ENCODE measurements at places on chromosomes 11 and 22.

GRCh38 chr11:61587951-61588727 is 7.3 kb upstream of the SYT7 start:
- peak; percentile 70 for DNase-seq

DNA sequence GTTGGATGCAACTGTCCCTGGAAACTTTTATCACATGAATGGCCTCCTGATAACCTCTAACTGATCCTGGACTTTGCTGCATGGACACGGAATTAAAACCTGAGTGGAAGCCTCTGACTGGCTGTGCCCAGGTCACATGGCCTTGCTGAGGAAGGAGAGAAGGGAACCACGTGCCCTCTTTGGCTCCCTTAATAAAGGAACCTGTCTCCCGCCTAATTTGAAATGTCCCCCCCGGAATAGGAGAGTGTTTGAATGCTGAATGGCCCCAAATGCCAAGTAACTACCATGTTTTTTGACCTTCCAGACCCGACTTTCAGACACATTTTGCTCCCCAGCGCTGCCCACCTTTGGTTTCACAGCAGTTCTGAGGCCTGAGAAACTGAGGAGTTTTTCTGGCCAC is 76.9 kb downstream of the ADAMTS15 start:
- no peak for DNase-seq

DNA sequence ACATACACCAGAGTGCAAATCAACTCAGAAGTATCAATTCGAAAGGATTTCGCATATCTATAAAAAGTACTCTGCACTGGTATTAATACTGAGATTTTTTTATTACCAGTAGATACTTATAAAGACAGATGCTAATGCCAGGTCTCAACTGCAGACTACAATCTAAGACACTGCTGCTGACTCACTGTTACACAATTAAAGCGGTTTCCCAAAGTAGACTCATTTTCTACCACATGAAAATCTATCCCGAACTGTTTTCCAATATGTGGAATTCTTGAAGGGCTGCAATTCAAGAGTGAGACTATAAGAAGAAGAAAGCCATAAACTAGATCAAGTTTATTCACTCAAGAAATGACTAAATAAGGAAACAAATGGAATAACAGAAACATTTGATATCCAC is 57.2 kb upstream of the ARHGAP32 start:
- DNase-seq = no peak

DNA sequence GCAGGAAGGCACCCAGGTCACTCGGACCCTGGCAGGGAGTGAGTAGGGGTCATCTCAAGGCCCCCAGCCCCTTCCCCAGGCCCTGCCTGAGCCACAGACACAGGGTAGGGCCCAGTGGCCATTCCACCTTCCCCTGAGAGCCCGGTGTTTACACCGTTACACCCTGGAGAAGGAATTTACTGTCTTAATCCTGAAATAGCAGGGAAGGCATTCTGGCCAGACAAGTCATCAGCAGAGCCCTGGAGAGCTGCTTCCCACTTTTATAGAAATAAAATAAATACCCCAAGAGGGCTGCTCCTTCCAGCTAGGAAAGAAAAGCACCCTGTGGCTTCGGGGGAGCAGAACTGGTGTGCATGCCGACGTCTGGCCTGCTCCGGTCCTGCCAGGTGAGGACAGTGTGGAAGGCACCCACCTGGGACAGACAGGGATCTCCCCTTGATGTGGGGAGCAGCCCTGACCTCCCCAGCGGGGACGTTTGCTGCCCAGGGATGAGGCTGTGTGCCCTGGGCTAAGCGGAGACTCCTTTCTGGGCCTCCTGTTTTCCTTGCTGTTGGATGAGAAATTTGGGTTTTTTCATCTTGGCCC is 180.0 kb downstream of the MN1 start:
- DNase-seq = no peak

DNA sequence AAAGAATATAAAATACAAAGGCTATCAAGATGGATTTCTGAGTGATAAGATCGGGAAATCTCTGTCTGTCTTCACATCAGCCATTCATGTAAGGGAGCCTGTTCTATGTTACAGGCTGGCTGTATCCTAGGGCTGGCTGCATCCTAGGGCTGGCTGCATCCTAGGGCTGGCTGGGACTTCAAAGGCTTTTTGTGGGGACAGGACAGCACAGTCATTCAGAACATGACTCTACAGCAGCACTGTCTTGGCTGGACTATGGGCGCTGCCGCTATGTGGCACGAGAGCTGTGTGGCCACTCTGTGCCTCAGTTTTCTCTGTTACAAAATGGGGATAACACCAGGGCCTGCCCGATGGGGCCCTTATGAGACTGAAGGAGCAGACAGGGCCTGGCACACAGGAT is 10.2 kb downstream of the ADAMTS8 start:
- no peak for DNase-seq

GRCh38 chr22:44711241-44711560 is 9.2 kb downstream of the PRR5 start:
- DNase-seq = no peak

- DNase-seq = no peak
Measured at GRCh38 chr11:14623036-14623435, 20.6 kb upstream of the PDE3B start.

GRCh38 chr11:370070-370941 is 1.0 kb downstream of the B4GALNT4 start:
- no peak for DNase-seq

- DNase-seq = no peak
Measured at GRCh38 chr11:76610871-76611475, 59.6 kb downstream of the LRRC32 start.

DNA sequence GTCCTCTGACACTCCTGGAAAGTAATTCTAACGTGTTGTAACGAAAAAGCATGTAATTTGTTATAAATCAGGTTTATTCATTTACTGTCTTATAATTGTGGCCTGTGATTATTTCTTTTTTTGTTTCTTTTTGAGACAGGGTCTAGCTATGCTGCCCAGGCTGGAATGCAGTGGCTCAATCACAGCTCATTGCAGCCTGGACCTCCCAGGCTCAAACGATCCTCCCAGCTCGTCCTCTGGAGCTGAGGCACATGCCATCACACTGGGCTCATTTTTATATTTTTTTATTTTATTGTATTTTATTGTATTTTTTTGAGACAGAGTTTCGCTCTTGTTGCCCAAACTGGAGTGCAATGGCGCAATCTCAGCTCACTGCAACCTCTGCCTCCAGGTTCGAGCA is 15.9 kb downstream of the DENND5A start:
- DNase-seq = no peak

DNA sequence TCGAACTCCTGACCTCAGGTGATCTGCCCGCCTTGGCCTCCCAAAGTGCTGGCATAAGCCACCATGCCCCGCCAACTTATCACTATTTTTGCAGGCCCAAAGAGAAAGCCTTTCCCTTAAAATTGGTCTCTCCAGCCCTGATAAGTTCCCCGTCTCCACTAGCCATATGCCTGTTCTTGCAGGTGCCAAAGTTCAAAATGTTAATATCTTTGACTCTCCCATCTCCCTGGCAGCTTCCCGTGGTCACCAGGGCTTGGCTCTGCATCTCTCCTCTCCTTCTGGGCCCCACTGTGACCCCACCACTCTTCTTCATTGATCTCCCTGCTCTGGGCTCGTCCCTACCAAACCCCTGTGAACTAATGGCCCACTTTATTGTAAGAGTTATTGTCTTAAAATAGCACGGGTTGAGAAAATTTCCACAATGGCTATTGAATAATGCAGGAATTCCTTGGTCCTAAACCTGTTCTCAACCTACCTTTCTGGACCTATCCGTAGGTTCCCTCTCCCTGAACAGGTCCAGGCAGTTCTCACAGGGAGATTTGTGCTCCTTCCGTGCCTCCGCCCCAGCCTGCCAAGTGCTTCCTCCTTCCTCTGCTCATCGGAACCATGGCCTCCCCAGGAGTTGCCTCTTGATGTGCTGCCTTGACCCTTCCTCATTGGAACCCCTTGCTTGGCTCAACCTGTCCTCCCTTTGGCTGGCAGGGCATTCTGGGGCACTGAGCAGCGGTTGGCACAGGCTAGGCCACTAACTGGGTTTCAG is 147.5 kb downstream of the DSCAML1 start:
- no peak for DNase-seq

GRCh38 chr11:22699388-22699787 is 33.0 kb downstream of the GAS2 start:
- no peak for DNase-seq

DNA sequence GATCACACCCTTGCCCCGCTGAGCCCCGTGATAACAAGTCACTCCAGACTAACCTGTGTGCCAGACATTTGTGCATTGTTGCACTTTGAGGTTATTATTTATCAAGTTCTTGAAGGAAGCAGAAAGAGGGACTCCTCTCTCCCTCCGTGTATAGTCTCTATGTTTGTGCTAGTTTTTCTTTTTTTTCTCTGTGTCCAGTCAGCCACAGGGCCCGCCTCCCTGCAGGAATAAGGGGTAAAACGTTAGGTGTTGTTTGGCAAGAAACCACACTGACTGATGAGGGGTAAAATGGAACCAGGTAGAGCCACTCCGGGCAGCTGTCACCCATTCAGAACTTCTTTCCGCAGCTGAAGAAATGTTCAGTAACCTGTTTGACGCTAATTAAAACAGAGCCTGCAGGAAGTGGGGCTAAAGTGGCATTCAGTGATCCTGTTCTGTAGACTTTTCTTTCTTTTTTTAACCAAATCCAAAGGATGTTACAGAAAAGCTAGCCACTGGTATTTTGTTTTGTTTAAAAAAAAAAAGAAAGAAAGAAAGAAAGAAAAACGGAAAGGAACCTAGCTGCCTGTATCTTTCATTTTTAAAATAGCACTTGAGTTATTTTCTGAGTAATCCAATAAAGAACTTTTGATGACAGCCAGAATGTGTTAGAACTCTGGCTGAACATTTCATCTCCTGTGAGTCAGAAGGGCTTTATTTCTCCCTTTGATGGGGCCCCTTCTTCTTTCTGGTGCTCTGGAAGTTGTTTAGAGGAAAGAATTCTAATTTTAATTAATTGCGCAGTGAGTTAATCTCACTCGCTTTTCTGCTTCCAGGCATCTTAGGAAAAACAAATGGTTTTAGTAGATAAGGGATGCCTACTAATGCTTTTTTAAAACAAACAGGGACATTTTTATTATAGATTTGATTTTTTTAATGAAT is 58.2 kb downstream of the COMMD9 start:
- no peak for DNase-seq

- peak; percentile 4 for DNase-seq
Measured at GRCh38 chr22:32475468-32476010, 928 bp downstream of the FBXO7 start.

DNA sequence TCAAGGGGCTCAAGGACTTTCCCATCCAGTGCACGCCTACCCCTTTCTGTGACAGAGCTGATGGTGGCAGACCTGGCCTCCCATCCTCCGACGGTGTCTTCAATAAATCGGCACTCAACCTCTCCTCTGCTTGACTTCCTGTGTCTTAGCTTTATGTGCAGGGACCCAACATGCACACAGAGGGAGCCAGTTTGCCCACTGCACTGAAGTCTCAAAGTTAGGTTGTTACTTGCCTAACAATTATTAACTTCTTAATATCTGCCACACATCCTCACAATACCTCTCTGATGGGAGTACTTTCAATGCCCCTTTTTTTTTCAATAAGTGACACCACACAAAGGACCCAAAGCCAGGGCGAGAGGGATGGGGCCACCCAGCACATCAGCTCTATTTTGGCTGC is 3.6 kb downstream of the IZUMO1R start:
- no peak for DNase-seq

DNA sequence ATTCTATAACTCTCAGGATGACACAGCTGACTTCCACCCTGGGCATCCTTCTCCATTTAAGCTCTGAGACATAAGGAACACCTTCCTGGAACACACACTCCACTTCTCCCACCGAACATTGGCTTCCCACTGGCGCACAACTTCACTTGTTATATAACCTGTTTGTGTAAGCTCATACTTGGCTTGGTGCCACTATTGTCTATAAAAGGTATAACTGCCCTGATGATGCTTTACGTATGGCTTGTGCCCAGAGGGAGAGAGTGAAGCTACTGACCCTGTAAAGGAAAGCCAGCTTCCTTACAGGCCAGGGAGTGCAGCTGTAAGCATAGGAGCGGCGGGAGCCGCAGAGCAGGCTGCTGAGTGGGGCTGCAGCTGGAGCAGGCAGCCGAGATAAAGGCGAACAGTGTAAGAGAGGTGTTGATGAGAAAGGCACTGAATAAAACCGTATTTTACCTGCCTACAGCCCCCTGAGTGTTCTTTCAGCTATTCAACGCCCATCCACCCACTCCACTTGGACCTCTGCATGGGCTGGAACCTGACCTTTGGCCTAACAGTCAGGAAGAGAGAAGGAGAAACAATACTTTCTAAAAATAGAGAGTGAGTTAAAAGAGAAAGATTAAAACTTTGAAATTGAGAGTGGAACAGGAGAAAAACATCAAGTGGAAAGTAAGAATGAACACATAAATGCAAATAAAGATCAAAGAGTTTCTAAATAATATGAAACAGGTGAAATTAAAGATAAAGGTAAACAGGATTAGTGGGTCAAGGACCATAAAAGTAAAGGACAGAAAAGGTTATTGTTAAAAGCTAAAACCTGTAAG is 252.1 kb upstream of the ARHGAP42 start:
- no peak for DNase-seq

GRCh38 chr11:20388096-20389055 is 860 bp downstream of the PRMT3 start:
- DNase-seq = no peak

DNA sequence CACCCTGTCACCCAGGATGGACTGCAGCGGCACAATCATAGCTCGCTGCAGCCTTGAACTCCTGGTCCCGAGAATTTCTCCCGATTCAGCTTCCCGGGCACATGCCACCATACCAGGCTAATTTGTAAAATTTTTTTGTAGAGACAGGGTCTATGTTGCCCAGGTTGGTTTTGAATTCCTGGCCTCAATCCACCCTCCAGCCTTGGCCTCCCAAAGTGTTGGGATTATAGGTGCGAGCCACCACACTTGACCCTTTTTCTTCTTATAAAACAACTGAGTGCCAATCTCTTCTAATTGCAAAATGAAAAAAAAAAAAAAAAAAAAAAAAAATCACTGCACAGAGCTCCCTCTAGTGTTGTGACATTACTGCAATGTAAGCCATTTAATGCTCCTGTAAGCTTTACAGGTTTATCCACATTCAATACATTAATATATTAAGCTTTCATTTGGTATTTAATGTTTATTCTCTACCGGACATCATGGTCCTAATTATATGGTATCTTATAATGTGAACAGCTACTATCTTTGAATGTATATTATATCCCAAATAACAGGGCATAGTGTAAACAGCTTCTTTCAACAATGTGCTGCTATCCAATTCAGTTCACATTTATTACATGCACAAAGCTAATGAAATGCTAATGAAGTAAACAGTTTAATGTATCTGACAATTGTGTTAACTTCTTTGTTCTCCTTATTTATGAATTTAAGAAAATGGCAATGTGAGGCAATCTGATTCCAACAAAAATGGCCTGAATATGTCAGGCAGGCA is 44.6 kb downstream of the COPB1 start:
- peak; percentile 24 for DNase-seq
